ENCODE measurements at places on chromosomes 5 and 9. TPM values are rescaled to one million over a fixed set of nuclear protein-coding genes. Genes with fewer than 3 reads are reported as not detected.

Gene FST
- total RNA-seq: 13.3 TPM

Gene CER1
- total RNA-seq: not detected

Gene SOX30
- total RNA-seq: 0.07 TPM

Gene SLC36A2
- total RNA-seq: not detected

Gene SEMA4D
- total RNA-seq: 6.3 TPM

Gene RANBP3L
- not detected for total RNA-seq

Gene MTRR
- total RNA-seq: 29.5 TPM

Gene C5orf52
- not detected for total RNA-seq

Gene ZMAT2
- total RNA-seq: 121 TPM

Gene MAN2A1
- total RNA-seq: 15.0 TPM

Gene HOMER1
- total RNA-seq: 5.7 TPM

Gene RETREG1
- total RNA-seq: 2.3 TPM

Gene GARIN3
- total RNA-seq: not detected

Gene TEX10
- 29.0 TPM for total RNA-seq

Gene NR3C1
- 41.7 TPM for total RNA-seq

Gene TAF11L2
- total RNA-seq: not detected

Gene DMXL1
- 12.7 TPM for total RNA-seq

Gene PCDHGA2
- total RNA-seq: 0.65 TPM

Gene GPR150
- total RNA-seq: 0.07 TPM

Gene TBCA
- 308 TPM for total RNA-seq

Gene FYB1
- 14.4 TPM for total RNA-seq

Gene PCDHGA7
- total RNA-seq: 0.78 TPM

Gene LRRC70
- total RNA-seq: 0.10 TPM

Gene PLEKHG4B
- 0.78 TPM for total RNA-seq

Gene INPP5E
- total RNA-seq: 20.0 TPM

Gene IL5
- not detected for total RNA-seq

Gene ENTREP1
- 0.48 TPM for total RNA-seq

Gene SPATA6L
- 2.0 TPM for total RNA-seq

Gene PCDHB11
- total RNA-seq: 0.11 TPM

Gene RAD50
- total RNA-seq: 27.6 TPM
